ENCODE measurements at places on chromosomes 6 and 20.

DNA sequence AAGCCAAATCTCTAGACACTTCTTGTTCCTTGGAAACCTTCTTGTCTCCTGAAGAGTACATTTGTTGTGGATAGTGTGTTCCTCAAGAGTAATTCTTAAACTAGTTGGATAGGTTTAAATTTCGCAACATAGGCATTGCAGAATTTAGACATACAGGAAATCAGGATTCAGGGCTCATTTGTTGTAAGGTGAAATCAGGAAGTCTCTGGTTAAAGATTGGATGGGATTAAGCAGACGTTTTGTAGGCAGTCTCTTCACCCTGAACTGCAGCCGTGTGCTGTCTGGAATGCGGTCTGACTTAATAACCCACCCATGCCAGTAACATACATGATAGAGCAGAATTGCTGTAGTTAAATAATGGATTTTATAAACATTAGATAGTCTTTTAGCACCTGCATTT, 21.7 kb downstream of the HIVEP1 start:
- DNase-seq, result no peak

DNA sequence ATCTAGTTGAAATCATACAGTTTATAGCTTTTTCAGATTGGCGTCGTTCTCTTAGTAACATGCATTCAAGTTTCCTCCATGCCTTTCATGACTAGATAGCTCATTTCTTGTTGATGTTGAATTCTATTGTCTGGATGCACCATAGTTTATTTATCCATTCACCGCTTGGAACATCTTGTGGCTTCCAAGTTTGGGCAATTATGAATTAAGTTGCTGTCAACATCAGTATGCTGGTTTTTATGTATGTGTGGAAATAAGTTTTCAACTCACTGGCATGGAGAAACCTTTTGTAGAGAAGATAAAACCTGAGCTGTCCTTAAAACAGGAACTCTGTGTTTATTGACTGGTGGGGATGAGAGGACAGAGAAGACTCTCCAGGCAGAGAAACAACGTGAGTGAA, 248.0 kb downstream of the CDC5L start:
- DNase-seq, result no peak

DNA sequence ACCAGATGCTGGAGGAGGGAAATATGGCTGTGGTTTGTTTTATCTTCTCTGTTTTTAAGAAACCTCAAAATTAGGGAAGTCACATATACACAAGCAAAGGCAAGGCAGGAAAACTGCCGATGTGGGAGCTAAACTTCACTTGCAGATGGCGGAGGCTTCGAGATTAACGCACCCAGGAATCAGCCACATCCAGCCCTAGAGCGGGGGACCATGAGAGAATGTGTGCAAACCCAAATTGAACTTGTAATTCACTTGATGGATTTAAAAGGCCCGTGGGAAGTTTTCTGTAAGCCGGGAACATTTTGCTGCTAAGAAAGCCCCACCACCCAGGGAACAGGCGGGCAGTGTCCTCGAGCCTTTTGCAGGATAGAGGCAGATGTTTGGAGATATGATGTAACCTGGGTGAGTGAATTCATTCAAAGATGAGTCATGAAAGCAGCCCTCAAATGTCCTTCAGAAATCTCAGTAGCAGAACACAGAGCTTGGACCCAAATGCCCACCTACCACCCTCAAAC, 39.9 kb downstream of the PREX1 start:
- DNase-seq, result no peak

GRCh38 chr20:58997141-58997770, 9.8 kb downstream of the CTSZ start:
- no peak for DNase-seq

GRCh38 chr6:127792616-127793015, 108.2 kb downstream of the THEMIS start:
- no peak for DNase-seq

DNA sequence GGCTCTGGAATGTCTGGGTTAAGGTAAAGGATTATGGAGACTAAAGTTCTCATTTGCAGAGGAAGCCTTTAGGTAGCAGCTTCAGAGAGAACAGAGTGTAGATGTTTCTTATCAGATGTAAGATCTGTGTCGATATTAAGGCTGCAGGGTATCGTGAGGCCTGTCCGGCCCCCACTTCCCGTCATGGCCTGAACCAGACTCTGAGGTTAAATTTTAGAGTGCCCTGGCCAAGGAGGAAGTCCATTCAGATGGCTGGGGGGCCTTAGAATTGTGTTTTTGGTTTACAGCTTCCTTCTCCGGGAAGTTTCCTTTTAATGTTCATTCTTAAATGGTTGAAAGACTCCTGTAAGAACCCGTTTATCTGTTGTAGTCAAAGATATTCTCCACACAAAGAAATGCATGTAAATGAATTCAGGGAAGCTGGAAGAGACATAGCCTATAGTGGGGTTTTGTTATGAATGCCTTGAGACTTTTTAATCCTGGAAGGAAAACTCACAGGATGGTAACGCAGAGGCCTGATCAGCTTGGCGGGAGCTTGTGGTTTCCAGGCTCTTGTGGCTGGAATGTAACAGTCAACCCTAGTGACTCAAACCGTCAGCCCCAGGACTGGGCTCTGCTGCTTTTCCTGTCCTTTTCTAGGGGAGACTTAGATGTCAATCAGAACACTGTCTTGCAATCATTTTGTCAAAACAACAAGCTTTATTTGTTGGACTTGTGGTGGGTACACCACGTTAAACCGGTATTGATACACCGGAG, 34.7 kb downstream of the KIF25 start:
- no peak for DNase-seq

DNA sequence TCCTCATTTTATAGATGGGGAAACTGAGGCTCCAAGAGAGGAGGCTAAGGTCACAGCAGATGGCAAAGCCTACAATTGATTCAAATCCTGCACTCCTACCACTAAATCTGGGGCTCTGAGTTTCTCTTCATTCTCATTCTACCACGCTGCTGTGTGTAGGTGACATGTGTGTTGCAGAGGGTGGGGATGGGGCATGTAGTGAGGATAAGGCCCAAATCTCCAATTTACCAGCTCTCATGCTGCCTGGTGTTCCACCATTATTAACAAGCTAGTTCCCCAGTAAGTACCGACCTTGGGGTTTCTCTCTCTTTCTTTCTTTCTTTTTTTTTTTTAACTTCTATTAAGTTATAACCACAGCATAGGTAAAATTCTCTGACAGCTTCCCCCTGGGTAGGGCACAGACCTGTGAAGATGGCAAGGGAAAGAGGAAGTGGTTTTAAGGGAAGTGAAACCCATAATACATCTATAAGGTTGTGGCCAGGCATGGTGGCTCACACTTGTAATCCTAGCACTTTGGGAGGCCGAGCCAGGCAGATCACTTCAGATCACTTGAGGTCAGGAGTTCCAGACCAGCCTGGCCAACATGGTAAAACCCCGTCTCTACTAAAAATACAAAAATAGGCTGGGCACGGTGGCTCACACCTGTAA, 13.0 kb upstream of the MATN4 start:
- no peak for DNase-seq

- no peak for DNase-seq
Observed at GRCh38 chr20:289693-290083, 862 bp downstream of the C20orf96 start.

- DNase-seq, result no peak
Observed at GRCh38 chr6:26157251-26158075, 70.2 kb downstream of the HFE start.

GRCh38 chr20:18527836-18528235, 20.1 kb downstream of the SEC23B start:
- DNase-seq, result no peak

DNA sequence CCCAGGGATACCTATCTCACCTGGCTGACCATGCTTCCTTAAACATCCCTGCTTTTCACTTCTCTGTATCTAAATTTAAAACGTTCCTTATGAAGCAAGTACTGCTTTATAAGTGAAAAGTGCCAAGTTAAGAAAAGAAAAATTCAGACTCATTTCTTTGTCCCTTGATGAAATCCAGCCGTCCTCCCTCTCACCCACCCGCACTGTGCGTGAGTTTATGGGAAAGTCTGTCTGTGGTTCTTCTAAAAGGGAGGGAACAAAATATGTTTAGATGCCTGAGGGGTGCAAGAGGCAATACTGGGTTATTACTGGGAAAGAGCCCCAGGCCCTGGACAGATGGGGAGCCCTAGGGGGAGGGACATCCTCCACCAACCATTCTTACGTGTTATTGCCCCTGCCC, 31.2 kb downstream of the SPDEF start:
- no peak for DNase-seq

- no peak for DNase-seq
Observed at GRCh38 chr20:51953731-51954340, 151.5 kb upstream of the SALL4 start.

DNA sequence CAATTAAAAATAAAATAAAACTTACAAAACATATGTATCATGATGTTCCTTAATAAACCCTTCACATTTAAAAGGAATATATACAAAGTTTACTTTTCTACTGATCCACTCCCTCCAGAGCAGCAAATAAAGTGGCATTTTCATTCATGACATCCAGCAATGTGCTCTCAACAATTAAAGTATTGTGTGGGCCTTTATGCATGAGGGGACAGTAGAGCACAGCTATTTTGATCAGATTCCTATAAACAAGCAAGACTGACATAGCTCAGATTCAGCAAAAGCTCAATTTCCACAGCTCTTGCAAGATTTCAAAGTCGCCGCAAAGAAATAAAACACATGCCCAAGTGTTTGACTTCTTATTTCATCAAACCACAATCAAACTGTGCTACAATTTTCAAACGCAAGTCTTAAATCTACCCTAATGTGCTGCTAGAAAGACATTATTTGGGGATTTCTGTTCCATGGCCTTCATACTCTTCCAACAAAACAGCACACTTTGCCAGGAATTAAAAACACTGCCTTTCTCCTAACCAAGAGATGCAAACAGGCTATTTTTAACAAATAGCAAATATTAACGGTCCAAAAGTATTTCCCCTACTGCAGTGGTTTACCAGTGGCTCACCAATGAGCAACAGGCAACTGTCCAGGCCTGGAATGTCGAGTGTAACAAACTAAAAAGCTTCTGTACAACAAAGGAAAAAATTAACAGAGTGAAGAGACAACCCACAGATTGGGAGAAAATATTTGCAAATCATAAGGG, 52.3 kb downstream of the MBOAT1 start:
- DNase-seq, result no peak

DNA sequence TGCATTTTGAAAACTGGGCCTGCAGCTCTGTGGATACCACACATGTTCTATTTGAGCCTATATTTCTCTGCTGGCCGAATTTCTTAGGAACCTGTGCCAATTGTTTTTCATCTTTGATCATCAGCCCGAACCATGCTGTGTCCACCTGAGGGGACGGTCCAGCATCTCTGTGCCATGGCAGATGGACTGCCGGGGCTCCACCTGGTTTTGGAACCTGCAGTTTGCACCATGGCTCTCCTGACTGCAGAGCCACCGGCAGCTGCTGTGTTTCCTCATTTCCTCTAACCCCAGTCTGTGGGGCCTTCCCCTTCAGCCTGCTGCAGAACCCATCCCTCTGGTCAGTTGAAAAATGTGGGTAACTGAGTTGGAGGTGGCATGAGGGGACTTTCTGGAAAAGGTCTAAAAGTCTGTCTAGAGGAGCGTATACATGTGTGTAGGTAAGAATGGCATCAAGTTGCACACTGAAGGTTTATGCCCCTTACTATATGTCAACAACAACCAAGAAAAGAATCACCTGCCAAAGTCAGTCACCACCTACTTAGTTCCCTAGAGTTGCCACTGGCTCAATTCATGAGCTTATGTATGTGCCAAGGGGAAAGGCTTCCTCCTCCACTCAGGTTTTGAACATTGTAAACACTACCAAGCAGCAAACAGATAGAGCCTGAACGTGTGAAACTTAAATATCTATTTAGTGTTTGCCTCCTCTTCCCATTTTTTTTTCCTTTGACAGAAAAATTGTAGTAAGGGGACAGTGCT, 548.2 kb downstream of the PRKN start:
- no peak for DNase-seq

- DNase-seq, result no peak
Observed at GRCh38 chr20:41306061-41306727, 11.3 kb downstream of the ZHX3 start.

GRCh38 chr6:119526561-119527230, 177.1 kb upstream of the MAN1A1 start:
- DNase-seq, result no peak
